H4 (cell line): ENCODE measurements at places on chromosomes 1 and 21.
A peak's percentile ranks its signal among the peaks of the same experiment; 100 is the strongest.

DNA sequence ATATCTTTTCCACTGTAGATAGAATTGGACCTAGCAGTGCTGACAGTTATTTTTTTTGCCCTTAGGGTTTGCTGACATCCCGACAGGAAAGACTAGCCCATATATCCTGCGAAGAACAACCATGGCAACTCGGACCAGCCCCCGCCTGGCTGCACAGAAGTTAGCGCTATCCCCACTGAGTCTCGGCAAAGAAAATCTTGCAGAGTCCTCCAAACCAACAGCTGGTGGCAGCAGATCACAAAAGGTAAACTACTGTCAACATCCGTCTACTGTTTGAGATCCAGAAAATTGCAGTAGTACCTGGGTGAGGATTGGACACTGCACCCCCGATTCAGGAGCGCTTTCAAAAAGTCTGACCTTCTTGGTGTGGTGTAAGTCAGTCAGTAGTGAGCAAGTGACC lies 55.8 kb downstream of the CENPF start:
- peak; percentile 7 for DNase-seq

DNA sequence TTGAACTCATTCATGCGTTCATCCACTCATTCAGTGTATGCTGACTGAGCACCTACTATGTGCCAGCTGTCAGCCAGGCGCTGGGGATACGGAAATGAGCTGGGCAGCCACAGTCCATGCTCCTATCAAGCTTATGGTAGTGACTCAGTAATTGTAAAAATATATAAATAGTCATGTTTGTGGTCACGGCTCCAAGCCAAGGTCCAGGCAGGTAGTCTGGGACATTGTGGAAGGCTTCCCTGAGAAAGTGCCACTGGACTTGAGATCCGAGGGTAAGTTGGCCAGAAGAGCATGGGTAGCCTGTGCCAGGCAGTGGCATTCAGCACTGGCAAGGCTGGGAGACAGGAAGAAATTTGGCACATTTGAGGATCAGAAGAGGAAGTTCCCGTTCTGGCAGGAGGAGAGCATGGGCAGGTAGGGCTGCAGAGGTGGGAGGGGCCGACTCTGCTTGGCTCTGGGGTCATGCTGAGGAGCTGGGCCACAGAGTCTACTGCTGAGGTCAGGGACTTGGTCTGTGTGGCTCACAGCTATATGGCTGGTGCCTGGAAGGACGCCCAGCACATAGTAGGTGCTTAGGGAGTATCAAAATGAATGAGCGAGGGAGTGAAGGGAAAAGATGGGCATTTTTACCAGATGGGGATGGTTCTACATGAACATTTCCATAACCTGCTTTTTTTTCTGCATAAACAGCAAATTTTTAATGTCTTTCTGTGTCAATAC lies 6.9 kb downstream of the PTPRF start:
- DNase-seq = peak; percentile 48

- DNase-seq = no peak
Measured at GRCh38 chr1:150156868-150157603, 7.3 kb downstream of the PLEKHO1 start.

GRCh38 chr1:46747683-46748288 lies 28.9 kb upstream of the EFCAB14 start:
- DNase-seq = peak; percentile 23

DNA sequence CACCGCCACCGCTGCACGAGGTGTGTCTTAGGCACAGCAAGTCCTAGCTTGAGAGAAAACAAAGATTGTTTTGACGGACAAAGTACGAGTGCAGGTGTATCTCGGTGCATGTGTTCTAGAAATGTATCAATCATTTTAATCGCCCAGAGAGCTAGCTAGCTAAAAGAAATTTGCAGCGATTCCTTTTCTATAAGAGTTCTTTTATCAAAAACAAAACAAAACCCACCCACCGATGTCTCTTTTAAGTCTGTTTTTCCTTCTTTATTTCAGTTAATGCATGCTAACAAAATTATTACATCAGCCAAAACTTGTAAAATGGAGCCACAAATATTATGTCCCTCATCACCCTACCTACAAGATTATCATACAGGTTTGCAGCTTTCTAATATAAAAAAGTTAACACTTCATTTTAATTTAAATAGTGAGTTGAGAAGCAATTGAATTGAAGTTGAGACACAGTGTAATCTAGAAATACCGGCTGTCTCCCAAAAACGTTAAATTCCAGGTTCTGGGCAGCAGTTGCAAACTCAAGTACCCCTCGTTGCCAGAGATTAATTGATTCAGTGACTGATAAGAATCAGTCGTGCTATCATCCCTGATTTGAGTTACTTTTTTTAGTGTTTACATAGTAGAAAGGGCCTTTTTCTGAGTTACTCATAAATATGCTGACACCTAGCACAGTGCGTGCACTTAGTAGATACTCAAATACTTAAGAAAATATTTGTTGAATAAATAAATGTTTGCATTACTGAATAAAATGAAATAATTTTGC lies 1.5 kb upstream of the SYDE2 start:
- no peak for DNase-seq

DNA sequence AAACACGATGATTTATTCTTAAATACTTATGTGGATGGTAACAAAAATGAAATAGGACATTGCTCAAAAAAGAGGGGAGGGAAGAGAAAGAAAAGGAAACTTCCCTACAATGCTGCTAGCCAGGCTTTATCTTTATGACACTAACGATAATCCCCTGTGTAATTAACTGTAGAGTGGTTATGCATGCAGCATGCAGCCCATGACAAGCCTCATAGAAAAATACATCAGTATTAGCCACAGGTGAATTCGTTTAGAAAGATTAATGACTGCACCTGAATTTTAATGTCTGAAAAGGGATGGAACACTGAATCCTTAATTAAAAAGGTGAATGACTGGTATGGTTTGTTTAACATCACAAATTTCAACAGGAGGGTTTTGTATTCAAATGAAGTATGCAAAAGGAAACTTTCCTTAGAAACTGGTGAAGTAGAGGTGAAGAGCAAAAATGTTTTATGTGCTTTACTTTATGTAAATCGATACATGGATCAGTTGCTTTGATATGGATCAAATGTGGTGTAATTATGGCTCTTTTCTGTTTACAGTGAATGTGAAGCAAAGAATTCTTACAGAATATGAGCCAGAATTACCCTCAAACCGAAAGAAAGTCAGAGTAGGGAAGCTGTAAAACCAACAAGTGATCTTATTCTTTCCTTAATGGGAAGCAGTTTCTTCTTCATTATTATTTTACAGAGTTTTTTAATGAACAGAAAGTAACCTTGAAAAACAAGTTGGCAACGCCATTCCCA lies 569.6 kb upstream of the ADGRL2 start:
- DNase-seq = no peak

- DNase-seq = no peak
Measured at GRCh38 chr21:25464275-25464674, 143.0 kb downstream of the MRPL39 start.
